ENCODE measurements at places on chromosomes 2 and 18.

- DNase-seq: no peak
Observed at GRCh38 chr2:216205486-216205885, 96.3 kb downstream of the XRCC5 start.

DNA sequence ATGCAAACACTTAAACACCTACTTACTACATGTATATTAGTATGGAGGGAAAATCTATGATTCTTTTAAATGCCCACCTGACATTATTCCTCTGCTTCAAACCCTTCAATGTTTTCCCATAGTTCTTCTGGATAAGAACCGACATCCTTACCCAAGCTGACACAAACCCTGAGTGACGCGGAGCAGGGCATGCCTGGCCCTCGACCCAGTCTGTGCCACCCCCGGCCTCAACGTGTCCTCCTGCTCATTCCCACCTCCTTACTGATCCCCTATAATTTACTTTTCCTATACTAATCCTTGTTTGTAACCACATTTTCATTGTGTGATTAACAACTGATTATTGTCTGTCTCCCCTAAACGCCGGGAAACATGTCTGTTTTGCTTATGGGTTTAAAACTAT lies 17.5 kb downstream of the KIDINS220 start:
- no peak for DNase-seq

DNA sequence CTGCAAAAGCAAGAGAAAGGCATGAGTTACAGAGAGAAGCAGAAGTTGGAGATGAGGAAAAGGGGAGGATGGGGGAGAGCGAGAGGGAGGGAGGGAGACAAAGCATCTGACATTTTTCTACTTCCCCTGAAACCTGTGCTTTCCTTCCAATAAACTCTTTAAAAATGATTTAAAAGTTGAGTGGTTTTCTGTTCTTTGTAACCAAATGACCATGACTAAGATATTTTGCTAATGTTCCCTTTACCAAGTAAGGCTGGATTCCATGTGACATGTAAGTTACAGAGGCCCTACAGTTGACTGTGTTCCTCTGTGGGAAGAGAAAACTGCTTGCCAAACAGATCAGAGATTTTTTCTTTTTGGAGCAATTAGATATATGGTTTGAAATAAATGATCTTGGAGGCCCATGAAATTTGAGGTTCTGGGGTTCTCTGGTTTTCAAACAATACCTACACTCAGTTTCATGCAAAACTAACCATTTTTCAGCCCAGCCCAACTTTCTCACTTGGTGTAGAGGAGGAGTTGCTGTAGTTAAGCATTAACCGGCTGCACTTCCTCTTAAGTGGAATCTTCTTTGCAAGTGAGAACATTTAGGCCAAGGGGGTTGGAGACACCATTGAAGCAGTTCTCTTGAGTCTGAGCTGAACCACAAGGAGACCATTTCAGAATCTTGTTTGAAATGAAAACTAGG lies 34.5 kb downstream of the INSIG2 start:
- DNase-seq: no peak

- DNase-seq: no peak
Observed at GRCh38 chr2:148994341-148994740, 44.2 kb upstream of the LYPD6B start.

DNA sequence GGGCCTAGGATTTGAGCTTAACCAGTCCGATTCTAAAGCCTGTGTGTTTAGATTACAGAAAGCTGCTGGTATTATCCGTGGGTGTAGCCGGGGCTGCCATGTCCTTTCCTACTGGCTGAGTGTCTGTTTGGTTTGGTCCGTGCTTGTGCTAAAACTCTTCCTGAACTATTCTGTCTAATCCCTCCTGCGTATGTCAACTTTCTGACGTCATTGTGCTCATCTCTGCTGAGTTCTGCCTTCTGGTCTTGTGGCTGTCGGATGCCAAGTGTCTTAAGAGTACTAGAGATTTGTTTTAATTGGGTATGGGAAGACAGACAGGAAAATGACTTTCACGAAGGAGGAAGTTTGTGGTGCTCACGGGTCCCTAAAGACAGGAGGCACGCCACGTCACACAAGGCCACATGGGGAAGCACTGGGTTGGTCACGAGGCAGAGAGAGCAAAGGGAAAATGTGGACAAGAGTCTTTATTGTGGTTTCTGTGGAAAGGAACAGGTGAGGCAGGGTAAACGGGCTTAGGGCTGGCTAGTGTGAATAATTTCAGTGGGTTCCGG lies 31.8 kb upstream of the NTSR2 start:
- DNase-seq: no peak

- DNase-seq: peak; percentile 65
Observed at GRCh38 chr2:19711470-19712372, 190.1 kb downstream of the TTC32 start.

DNA sequence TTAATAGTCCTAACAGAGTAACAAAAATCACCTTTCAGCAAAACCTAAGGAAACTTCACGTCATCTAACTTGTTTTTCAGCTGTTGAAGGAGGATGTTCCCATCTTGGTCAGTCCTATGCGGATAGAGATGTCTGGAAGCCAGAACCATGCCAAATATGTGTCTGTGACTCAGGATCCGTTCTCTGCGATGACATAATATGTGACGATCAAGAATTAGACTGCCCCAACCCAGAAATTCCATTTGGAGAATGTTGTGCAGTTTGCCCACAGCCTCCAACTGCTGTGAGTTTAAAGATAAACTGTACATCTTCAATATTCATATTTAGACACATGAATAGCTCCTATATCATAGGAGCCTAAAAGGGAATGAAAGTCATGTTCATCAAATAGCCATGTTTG lies 10.5 kb downstream of the COL3A1 start:
- DNase-seq: no peak

- no peak for DNase-seq
Observed at GRCh38 chr2:60475123-60475830, 78.2 kb downstream of the BCL11A start.

DNA sequence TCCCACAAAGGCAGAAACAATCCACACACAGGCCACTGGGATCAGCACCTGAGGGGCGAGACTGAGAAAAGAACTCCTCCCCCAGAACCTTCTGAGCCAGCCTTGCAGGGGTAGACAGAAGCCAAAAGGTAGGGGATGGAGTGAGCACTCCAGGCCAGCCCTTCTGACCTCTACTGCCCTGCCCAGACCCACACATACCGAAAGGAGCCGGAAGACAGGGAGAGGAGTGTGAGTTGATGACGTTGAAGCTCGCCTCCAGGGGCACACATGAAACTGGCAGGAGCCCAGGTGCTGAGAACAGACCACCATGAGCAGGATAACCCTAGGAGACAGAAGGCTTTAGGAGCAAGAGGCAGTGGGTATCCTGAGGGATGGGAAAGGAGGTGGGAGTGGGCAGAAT lies 1.8 kb downstream of the SLC23A3 start:
- no peak for DNase-seq

DNA sequence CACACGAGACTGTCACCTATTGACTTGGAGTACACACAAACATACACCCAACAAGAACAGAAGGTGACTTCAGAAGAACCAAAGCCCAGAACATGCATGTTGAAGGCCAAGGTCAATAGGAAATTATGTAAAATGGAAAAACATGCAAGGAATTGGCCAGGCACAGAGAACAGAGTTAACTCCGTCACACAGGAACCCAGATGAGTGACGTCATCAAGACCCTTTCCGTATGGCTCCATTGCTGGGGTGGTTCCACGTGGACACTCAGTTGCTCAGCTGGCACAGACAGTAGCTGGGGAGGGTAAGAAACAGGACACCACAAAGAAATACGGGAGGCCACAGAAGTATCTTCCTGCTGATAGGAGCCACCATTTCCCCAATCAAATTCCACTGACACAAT lies 18.4 kb downstream of the SOX11 start:
- no peak for DNase-seq
